Cardiac muscle cell (in vitro differentiated cells and primary cell): ENCODE measurements at places on chromosomes 11 and 22. TPM values are rescaled to one million over a fixed set of nuclear protein-coding genes. Genes with fewer than 3 reads are reported as not detected.

MYEOV gene
- total RNA-seq, result 0.51 TPM in 1 of 2 replicates, not detected in the other

ANGPTL5 gene
- total RNA-seq, result not detected in 2 replicates

C11orf97 gene
- not detected in 2 replicates for total RNA-seq

PIM3 gene
- 37.4 and 62.2 TPM in 2 replicates for total RNA-seq

DNA sequence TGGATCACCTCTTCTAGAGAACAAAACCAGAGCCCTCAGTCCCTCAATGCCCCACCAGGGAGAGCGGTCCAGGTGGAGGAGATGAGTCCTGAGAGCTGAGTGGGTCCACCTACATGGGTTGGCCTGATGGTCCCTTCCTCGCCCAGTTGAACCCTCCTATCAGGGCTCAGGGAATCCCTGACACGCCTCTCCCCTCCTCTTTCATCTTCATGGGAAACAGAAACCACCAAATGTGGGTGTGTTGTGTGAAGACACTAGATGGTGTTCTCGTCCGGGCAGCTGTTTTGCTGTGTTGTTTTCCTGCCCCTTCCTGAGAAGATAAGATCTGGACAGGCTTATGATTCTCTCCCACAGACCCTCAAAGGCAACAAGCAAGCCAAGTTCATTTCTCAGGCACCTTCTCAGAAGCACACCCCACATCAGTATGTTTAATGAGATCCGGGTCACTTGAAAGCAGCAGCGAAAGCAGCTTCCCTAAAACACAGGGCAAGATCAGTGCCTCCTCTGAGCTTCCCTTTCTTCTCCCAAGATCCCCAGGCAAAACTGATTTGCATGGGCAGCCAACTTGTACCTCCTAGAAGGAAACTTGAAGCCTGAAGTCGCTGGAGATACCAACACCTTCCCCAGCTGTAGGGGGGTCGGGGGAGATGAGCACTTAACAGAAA is 35.3 kb upstream of the POU2AF1 start:
- no peak overlapping the region for H3K27ac ChIP-seq
- H3K27me3 ChIP-seq, result no peaks in the 10 kb centered on the region

DNA sequence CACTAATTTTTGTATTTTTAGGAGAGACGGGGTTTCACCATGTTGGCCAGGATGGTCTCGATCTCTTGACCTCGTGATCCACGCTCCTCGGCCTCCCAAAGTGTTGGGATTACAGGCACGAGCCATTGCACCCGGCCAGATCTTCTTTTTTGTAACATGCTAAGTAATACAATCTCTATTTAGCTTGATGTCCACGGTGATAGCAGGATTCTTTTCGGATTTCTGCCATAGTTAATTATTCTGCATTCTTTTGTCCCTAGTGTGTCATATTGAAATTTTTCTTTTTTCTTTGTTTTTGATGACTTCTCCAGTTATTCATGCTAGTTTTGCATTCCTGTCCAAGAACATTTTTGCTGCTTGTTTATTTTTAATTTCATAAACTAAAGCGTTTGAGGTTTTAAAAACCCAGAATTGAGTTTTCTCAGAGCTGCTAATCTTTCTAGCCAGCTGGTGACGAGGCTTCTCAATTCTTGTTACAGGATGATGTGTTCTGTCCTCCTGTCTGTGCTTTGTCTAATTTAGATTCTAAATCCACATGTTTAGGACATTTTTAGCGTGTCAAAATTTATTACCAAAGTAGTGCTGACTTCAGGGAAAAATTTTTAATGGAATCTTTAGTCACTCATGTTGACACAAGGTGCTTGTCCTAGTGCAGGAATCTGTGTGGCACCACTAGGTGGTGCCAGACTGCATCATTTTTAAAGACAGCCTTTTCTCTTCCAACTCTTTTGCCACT is 21.8 kb downstream of the NF2 start:
- no peak overlapping the region for H3K4me3 ChIP-seq
- H3K27ac ChIP-seq, result no peak overlapping the region
- H3K4me1 ChIP-seq, result no peaks in the 10 kb centered on the region
- DNase-seq, result peak; percentile 78
- no peaks in the 10 kb centered on the region for H3K36me3 ChIP-seq

DNA sequence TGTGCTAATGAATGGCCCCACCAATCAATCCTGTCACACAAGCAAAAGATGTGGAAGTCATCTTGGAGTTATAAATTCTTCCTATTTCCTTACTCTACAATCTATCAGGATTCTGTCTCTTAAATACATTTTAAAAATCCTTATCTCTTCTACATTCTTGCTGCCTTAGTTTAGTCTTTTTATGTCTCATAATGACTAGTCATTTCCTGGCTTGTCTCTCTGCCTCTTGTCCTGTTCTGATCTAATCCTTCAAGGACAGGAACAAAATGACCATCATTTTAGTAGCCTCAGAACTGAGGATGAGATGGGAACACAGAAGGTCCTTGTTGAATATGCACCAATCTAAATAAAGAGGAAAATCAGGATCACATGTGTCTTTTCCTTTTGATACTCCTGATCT is 56.6 kb upstream of the LIN7C start:
- H3K27ac ChIP-seq, result no peak overlapping the region
- no peaks in the 10 kb centered on the region for H3K4me1 ChIP-seq

DNA sequence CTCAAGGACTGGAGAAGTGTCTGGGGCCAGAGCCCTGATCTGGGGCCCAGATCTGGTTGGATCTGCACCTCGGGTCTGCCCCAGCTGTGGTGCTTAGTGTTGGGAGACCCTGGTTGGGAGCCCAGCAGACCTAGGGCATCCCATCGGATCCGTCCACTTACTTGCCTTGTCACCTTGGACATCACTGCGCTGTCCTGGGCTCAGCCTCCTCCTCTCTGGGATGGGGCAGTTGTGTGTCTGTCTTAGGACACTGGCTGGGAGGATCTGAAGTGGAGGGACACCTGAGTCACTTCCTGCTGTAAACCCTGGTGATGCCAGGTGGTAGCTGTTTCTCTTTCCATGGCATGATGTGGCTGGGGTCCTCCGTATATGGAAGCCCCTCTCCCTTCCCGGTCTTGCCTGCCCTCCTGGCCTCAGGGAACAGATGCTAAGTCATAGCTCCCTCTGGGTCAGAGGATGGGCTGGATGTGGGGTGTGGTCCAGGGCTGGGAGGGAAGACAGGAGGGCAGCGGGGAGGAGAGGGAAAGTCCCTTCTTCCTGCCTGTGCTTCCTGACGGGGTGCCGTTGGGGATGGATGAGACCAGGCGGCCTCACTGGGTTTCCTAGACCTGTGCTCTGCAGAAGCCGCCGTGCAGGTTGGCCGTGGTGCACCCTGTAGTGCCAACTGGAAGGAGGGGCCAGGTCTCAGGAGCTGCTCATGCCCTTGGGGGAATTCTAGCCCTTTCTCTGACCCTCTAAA is 12.1 kb upstream of the OMP start:
- no peak for DNase-seq
- no peak overlapping the region for H3K27ac ChIP-seq
- H3K27me3 ChIP-seq, result no peaks in the 10 kb centered on the region
- H3K4me1 ChIP-seq, result no peaks in the 10 kb centered on the region
- H3K4me3 ChIP-seq, result no peak overlapping the region

- no peak overlapping the region for H3K4me3 ChIP-seq
- no peak for DNase-seq
- H3K4me1 ChIP-seq, result no peaks in the 10 kb centered on the region
Measured at GRCh38 chr11:114846416-114846791, 168.1 kb downstream of the NXPE2 start.

GRCh38 chr22:42664976-42665831 is 16.0 kb upstream of the CYB5R3 start:
- H3K27me3 ChIP-seq, result peaks cover 28% of the 10 kb centered on the region
- no peak for DNase-seq
- H3K4me3 ChIP-seq, result no peak overlapping the region
- no peak overlapping the region for H3K27ac ChIP-seq
- no peaks in the 10 kb centered on the region for H3K4me1 ChIP-seq
- no peaks in the 10 kb centered on the region for H3K36me3 ChIP-seq

DNA sequence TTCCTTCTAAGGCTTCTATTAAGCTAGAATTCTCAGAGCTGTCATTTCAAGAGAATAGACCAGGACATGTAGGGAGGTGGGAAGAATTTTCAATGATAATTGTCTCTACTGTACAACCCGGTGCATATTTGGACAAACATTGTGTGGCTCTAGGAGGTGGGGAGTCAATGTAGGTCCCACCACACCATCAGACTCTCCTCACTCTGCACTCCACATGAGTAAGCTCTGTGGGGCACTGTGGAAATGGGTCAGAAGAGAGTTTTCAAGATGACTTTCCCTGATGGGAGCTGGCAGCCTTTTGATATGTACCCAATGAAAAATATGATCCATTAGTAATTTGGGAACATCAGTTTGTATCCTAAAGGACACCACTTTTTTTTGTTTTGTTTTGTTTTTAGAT is 33.2 kb downstream of the OR2AG2 start:
- no peak overlapping the region for H3K27ac ChIP-seq
- no peak overlapping the region for H3K4me3 ChIP-seq
- H3K4me1 ChIP-seq, result no peaks in the 10 kb centered on the region
- no peaks in the 10 kb centered on the region for H3K36me3 ChIP-seq
- no peak for DNase-seq

GRCh38 chr22:29751669-29752068 is 15.1 kb downstream of the ZMAT5 start:
- no peak overlapping the region for H3K27ac ChIP-seq
- DNase-seq, result no peak
- no peaks in the 10 kb centered on the region for H3K27me3 ChIP-seq
- no peaks in the 10 kb centered on the region for H3K36me3 ChIP-seq

DNA sequence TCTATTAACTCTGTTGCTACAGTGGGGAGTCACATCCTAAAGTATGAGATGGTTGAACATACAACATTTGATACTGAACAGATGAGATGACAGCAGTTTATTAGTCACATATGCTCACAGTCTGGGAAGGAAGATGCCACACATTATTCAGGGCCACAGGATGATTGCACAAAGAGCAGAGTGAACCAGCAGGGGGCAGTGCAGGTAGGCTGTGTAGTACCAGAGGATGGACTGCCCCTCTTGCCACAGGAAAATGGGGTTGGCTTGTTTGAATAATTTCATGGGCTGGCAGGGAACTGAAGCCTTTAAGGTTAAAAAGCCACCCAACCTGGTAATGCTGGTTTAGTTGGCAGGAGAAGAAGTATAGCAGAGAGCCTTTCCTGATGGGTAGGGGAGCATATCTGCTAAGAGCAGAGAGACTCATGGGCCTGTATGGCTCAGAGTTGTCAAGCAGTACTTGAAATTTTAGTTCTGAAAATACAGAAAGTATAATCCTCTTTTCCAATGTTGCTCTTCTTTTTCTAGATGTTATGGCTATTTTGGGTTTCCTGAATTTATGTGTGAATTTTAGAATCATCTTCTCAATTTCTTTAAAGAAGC is 180.4 kb upstream of the B3GAT1 start:
- peaks cover 20% of the 10 kb centered on the region for H3K27me3 ChIP-seq
- peak; percentile 82 for DNase-seq
- H3K4me1 ChIP-seq, result no peaks in the 10 kb centered on the region
- no peak overlapping the region for H3K4me3 ChIP-seq

GRCh38 chr11:62062223-62062861 is 61.5 kb upstream of the INCENP start:
- DNase-seq, result peak; percentile 42
- no peaks in the 10 kb centered on the region for H3K36me3 ChIP-seq
- H3K27me3 ChIP-seq, result no peaks in the 10 kb centered on the region

- peak; percentile 40 for DNase-seq
- H3K36me3 ChIP-seq, result no peaks in the 10 kb centered on the region
- H3K4me1 ChIP-seq, result no peaks in the 10 kb centered on the region
- H3K4me3 ChIP-seq, result no peak overlapping the region
- no peaks in the 10 kb centered on the region for H3K27me3 ChIP-seq
- no peak overlapping the region for H3K27ac ChIP-seq
Measured at GRCh38 chr11:103659206-103659618, 377.2 kb upstream of the DDI1 start.

DNA sequence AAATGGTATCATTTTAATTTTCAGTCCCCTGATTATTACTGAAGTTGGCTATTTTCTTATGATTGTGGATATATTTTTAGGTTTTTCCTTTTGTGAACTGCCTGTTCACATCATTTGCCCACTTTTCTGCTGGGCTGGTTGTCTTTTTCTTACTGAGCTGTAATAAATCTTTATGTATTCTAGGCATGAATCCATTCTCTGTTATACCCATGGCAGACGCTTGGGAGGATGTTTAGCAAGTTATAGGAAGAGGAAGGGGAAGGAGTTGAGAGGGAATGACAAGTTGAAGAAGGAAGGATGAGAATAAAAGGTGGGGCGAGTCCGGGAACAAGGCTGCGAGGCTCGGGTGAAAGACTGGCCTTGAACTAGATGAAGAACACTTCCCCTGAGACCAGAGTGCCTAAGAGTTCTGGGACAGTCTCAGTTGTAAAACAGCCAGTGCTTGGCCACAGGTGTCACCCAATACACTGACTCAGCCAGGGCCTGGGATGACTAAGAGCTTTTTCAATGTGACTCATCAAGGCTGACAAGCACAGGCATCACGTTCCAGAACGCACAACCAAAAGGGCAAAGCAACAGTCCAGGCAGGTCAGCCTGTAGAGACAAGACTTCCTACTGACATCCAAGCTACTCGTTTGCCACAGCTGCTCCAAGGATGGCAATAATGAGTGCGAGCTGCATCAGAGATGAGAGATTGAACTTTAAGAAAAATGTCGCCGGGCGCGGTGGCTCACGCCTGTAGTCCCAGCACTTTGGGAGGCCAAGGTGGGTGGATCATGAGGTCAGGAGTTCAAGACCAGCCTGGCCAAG is 35.2 kb downstream of the LRFN4 start:
- no peak overlapping the region for H3K4me3 ChIP-seq
- H3K27ac ChIP-seq, result no peak overlapping the region
- H3K36me3 ChIP-seq, result no peaks in the 10 kb centered on the region
- DNase-seq, result no peak

- peak overlapping the region; percentile 99 for H3K4me3 ChIP-seq
- peak overlapping the region; percentile 100 for H3K27ac ChIP-seq
- H3K36me3 ChIP-seq, result peaks cover 60% of the 10 kb centered on the region
- no peaks in the 10 kb centered on the region for H3K27me3 ChIP-seq
- DNase-seq, result no peak
Measured at GRCh38 chr11:65504674-65505465, 6.0 kb downstream of the MALAT1 start.

- H3K4me1 ChIP-seq, result peaks cover 29% of the 10 kb centered on the region
- H3K4me3 ChIP-seq, result no peak overlapping the region
- DNase-seq, result peak; percentile 85
- no peaks in the 10 kb centered on the region for H3K27me3 ChIP-seq
- H3K36me3 ChIP-seq, result no peaks in the 10 kb centered on the region
Measured at GRCh38 chr11:47991266-47991830, 11.0 kb downstream of the PTPRJ start.

DNA sequence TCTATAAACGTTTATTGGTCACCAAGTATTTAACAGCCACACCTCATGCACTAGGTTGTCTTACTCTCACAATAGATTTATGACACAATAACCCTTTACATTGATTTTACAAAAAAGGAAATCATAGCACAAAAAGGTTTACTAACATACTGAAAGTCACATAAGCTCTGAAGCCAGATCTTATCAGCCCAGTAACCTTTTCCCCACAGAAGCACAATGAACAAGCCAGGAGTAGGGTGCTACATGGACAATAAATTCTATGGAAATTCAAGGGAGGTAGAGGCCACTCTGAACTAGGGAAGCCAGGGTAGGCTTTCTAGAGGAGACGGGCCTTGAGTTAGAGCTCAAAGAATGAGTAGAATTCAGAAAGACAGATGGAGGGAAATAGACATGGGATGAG is 633.5 kb upstream of the CADM1 start:
- H3K27ac ChIP-seq, result no peak overlapping the region
- no peak overlapping the region for H3K4me3 ChIP-seq
- H3K36me3 ChIP-seq, result no peaks in the 10 kb centered on the region
- DNase-seq, result no peak
